EH (cell line): ENCODE measurements at places on chromosomes 1 and 21.

- no peak for DNase-seq
These were observed 8.8 kb downstream of the TRIM62 start for GRCh38 chr1:33173091-33173490.

DNA sequence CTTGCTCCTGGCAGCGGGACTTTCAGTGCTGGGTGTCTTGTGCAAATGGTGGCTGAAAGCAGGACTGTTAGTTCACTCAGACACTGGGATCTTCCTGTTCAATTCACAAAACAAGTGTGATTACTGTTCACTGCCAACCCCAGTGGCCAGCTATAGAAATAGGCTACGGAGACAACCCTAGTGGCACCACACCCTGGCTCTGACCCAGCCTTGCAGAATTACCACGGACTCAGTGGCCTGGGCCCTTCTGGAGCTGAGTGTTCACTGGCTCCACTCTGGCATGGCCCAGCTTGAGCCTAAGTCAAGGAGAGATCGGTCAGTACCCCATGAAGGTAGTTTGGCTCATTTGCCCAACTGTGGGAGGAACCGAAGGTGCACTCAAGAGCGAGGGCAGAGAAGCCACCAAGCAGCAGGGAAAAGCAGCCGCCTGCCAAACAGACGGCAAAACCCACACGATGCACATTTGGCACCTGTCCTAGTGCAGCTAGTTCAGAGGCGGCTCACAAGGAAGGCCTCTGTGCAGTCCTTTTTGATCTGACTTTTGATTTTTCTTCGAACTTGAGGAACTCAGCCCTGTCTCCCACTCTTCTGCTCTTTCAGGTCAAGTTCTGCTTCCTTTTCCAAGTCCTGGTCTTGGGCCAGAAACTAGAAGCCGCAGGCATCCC lies 5.9 kb downstream of the KIAA2013 start:
- DNase-seq: no peak

GRCh38 chr1:228941666-228942065 lies 206.4 kb downstream of the RHOU start:
- no peak for DNase-seq

GRCh38 chr1:54011316-54012007 lies 6.5 kb downstream of the LDLRAD1 start:
- DNase-seq: no peak

DNA sequence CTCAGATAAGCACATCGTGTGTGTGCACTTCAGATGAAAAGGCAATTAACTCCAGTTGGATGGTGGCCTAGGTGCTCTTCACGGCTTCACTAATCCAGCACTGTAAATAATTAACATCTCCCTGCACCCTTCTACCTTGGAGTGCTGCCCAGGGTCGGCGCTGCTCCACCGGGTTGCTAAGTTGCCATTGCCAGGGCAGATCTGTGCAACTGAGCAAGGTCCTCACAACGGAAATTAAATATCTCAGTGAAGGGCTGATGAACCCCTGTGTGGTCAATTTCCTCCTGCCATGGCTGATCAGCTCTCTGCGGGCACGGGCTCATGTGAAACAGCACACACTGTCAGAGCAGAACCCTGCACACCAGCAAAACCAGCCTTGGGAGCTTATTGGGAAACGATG lies 63.2 kb downstream of the SYDE2 start:
- no peak for DNase-seq

DNA sequence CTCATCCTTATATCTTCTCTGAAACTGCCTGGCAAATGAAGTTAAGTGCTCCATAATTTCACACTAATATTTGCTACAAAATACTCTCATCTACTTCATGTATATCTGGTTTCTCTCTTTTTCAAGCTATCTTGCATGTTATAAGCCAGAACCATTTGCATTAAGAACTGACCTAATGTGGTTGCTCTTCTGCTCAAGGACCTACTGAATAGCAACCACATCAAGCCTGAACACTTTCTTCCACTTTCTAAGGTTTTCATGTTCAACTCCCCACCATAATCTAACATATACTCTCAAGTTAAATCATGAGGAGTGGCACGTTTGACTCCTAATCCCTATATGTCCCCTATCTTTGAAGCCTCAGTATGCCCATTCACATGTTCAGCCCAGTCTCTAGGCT lies 27.2 kb downstream of the RGS1 start:
- DNase-seq: no peak

DNA sequence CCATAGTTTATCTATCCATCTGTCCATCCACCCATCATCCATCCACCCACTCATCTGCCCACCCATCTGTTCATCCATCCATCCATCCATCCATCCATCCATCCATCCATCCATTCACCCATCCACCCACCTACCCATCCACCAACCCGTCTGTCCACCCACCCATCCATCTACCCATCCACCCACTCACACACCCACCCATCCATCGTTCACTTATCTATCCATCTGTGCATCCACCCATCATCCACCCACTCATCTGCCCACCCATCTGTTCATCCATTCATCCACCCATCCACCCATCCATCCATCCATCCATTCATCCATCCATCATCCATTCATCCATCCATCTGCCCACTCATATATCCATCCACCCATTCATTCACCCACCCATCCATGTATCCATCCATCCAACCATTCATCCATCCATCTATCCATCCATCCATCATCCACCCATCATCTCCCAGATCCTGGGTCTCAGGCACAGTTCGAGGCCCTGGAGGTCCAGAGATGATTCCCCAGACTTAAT lies 88.2 kb upstream of the WNT4 start:
- no peak for DNase-seq

- DNase-seq: no peak
These were observed 3.4 kb downstream of the PIAS3 start for GRCh38 chr1:145855426-145855948.

- DNase-seq: peak; percentile 63
These were observed 45.0 kb downstream of the APP start for GRCh38 chr21:26125433-26126167.

DNA sequence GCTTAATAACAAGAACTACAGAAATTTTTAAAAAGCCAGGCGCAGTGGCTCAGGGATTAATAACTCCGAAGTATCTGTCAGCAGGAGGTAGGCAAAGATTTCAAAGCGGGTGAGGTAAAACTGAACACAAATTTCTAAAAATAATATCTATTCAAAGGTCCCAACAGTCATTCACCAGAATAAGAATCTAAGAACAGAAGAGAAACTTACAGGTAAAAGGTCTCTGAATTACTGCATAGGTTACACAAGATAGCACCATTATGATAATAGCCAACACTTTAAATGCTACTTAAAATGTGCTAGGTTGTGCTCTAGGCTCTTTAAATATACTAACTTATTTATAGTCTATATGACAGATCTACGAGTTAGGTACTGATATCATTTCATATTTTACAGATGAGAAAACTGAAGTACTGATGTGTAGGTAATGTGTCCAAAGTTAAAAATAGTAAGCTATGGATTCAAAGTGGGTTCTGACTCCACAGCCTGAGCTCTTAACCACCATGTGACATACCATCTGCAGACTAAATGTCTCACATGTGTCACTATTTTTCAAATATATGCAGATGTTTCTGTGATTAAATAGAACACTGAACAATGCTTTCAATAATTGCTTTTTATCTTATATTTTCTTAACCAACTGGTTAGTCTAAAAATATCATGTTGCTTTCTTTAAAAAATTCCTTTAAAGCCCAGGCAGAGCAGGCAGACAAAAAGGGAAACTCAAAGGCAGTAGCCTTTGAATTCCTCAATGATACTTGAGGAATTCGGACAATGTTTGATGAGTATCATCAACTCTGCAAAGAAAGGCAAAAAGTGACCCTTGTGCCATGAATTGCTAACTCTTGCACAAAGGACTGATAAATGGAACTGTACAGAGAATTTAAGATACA lies 80.5 kb upstream of the TTC39A start:
- DNase-seq: peak; percentile 79

DNA sequence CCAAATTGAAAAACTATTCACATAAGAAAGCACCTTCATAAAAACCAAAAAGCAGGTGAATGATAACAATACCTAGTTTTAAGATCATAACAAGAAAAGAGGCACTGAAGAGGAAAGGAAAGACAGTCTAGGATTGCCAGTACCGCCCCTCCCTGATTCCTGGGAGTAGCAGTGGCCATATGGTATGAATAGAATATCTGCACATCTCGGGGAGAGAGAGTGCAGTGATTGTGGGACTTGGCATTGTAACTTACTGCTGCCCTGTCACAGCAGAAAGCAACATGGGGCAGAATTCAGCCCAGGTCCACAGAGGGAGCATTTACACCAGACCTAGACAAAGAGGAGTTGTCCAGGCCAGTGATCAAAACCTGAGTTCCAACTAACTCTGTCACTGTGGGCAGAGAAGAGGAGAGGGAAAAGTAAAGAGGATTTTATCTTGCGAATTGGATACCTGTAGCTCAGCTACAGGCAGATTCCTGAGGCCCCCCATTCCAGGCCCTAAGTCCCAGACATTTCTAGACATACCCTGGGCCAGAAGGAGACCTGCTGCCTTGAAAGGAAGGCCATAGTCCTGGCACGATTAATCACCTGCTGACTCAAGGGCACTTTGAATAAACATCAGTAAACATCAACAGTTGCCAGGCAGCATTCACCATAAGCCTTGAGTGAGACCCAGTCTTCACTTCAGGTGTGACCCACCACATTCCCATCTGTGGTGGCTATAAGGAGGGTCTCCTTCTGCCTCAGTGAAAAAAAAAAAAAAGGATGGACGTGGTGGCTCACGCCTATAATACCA lies 397.5 kb downstream of the TGFB2 start:
- DNase-seq: no peak

- no peak for DNase-seq
These were observed 363.6 kb upstream of the VAMP3 start for GRCh38 chr1:7407544-7407895.

GRCh38 chr1:210400043-210400840 lies 71.5 kb downstream of the HHAT start:
- DNase-seq: peak; percentile 80

DNA sequence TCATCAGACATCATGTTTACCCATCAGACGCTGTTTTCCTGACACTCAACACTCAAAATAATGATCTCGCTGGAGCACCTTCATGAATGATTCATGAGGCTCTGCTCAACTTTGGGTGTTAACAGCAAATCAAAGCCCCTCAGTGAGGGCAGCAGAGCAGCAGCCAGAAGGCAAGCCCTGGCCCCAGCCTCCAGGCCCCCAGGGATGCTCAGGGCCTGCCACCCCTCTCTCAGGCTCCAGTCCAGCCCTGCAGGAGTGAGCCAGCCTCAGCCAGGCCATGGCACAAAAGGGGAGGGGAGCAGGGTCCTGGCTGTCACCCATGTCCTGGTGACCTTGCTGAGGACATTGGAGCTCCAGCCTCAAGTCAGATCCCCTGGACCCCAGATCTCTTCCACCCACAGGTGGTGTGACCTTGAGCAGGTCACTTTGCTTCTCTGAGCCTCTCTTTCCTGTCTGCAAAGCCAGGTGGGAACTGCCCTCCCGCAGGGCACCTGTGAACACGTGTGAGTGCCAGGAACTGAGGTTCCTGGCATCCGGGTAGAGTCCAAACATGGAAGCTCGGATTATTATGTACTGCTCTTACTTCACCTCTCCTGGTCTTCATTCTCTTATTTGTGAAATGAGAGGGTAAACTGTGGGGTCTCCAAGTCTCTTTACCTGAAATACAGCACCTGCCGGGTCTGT lies 161.6 kb upstream of the VAMP3 start:
- DNase-seq: no peak

DNA sequence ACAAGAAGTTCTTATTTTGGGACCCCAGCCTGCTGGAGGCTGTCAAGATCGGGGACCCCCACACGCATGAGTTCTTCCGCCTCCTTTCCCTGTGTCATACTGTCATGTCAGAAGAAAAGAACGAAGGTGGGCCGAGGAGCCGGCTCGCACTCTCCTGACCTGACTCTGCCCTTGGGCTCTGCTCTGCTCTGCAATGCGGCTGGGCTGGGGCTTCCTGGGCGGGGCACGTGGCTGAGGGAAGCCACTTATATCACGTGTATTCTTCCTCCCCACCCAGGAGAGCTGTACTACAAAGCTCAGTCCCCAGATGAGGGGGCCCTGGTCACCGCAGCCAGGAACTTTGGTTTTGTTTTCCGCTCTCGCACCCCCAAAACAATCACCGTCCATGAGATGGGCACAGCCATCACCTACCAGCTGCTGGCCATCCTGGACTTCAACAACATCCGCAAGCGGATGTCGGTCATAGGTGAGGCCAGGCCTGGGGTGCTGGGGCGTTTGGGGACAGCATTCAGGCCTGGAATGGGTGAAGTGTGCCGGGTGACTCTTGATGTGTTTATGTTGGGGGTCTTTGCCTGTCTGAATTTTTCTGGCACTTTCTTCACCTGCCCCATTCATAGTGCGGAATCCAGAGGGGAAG lies 17.6 kb downstream of the ATP8B2 start:
- DNase-seq: no peak

DNA sequence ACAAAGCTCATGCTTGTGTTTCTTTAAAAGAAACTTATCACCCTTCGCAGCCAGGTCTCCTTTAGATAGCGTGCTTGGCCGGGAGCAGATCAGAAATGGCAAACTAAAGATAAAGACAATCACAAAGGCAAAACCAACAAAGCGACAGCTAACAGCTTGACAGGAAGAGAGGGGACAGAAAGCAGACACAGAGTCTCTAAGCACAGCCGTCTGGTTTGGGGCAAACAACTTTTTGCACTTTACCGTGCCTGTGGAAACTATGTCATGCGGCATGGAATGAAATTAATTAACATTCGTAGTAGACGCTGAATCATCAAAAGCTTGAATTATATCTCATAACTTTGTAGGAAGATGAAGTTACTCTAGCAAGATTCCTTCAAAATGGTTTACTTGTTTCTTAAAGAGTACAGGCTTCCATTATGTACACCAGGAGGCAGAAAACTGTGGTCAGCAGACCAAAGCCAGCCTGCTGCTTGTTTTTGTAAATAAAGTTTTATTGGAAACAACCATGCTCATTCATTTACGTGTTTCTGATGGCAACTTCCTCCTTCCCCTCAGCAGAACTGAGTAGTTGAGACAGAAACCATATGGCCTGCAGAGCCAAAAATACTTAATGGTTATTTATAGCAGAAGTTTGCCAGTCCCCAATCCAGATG lies 183.2 kb downstream of the KIF26B start:
- DNase-seq: no peak

DNA sequence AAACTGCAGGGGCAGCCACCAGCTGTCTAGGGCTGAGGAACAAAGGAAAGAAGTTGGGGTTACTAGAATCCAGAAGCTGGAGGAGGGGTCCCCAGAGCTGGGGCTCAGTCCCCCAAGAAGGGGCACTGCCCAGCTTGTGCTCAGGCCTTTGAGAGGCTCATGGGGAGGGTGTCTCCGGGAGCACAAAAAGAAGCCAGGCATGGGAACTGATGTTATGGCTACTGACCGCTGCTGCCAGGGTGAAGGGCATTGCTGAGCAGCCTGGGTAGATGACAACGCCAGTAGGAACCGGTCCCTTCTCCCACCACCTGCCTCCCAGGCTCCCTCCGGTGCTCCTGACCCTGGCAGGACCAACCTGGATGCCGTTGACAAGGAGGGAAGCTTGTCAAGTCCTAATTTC lies 762.5 kb upstream of the TPTE start:
- no peak for DNase-seq

- no peak for DNase-seq
These were observed 30.5 kb downstream of the KCNC4 start for GRCh38 chr1:110240476-110241210.
